HL-60 (cell line): ENCODE measurements at places on chromosomes 4 and X.

GRCh38 chr4:102760645-102761295 lies at the start of gene MANBA:
Gene MANBA (minus strand): TSS chr4:102760968. CDS start chr4:102760894, 74 bp downstream.
- peak; percentile 53 for DNase-seq

DNA sequence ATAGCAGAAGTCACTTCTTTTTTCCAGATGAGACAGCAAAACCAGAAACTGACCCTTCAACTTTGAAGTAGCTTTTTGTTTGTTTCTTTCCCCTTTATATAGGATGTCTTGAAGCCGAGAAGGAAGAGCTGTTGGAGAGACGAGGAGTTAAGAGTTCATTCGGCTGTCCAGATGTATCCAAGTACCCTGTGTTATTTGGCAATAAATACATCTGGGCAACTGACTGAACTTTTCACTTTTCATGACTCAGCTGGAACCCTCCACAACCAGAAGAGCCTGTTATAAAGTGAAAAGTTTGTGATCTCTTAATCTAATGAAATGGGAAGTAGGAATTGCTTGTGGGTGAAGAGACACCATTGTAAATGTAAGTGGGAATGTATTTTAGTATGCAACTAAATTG lies 131.2 kb downstream of the HTR2C start:
- DNase-seq, result no peak

DNA sequence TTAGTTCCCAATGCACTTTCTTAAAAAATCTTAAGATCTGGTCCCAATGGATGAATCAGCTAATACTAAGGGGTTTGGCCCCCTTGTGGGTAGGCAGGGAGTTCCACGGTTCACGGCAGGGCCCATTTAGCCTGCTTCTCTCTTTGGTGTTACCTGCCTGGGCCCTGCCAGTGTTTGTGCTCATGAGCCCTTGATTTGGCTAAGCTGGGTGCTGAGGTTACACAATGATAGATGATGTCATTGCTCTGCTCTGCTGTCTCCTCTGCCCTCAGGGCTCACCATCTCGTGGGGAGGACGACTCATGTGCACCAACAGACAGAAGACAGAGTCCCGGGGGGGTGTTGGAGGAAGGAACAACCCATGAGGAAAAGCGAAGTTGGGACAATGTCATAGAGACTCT lies 24.4 kb downstream of the RTL5 start:
- DNase-seq, result peak; percentile 67

DNA sequence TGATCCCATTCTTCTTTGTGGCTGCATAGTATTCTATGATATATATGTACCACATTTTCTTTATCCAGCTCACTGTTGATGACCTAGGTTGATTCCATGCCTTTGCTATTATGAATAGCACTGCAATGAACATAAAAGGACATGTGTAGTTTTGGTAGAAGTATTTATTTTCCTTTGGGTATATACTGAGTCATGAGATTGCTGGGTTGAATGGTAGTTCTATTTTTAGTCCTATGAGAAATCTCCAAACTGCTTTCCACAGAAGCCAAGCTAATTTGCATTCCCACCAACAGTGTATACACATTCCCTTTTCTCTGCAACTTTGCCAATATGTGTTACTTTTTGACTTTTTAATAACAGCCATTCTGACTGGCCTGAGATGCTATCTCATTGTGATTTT lies 278.3 kb downstream of the PCDH18 start:
- DNase-seq, result no peak

DNA sequence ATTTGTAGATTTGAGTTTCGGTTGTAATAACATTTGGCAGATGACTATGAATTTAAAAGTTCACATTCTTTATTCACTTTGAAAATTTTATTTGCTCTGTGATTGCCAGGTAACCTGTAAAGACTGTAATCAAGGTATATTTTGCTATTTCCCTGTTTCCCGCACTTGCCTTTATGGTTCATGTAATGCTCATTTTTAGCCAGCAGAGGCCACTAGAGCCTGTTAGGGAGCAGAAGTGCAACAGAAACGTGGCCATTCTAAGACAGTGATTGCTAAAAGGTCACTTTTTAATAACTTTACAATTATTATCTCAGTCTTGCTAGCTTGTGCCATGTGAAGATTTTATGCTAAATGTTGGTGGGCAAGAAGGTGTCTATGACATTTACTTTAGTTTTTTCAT lies 12.4 kb downstream of the YIPF6 start:
- no peak for DNase-seq

- no peak for DNase-seq
Measured at GRCh38 chr4:2291705-2292645, 30.1 kb upstream of the MXD4 start.

- DNase-seq, result no peak
Measured at GRCh38 chr4:60042941-60043340, 1157.2 kb upstream of the ADGRL3 start.

DNA sequence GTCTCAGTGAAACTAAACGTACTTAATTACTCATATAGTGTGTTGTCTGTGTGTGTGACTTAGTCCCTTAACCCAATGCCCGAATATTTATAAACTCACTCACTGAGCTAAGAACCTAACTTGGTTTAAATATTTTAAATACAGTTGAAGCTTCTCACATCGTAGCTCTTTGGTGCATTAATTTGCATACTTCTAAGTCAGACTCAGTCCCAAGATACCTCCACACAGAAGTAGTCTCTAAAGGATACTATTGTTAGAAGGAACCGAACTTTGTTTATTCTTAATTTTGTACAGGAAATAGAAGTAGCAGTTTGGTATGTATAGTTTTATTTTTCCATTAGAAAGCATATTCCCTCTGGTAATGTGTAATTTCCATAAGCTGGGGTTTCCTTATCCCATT lies 54.0 kb upstream of the NKAP start:
- DNase-seq, result no peak

DNA sequence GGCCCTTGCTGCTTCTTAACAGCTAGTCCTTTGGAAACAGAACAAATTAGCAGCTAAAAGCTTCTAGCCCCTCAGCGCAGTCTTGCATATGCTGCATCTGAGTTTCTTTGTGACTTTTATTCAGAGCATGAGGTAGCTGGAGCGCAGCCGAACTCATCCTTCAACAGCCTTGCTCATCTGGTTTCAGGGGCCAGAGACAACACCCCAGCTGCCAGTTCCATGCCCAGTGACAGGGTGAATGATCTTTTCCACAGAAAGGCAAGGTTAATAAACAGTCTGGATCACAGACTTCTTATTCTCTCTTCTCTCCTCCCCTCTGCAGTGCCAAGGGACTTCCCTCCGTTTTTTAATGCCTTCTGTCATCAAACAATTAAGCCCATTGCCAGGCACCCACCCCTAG lies 216.6 kb upstream of the INTU start:
- no peak for DNase-seq

DNA sequence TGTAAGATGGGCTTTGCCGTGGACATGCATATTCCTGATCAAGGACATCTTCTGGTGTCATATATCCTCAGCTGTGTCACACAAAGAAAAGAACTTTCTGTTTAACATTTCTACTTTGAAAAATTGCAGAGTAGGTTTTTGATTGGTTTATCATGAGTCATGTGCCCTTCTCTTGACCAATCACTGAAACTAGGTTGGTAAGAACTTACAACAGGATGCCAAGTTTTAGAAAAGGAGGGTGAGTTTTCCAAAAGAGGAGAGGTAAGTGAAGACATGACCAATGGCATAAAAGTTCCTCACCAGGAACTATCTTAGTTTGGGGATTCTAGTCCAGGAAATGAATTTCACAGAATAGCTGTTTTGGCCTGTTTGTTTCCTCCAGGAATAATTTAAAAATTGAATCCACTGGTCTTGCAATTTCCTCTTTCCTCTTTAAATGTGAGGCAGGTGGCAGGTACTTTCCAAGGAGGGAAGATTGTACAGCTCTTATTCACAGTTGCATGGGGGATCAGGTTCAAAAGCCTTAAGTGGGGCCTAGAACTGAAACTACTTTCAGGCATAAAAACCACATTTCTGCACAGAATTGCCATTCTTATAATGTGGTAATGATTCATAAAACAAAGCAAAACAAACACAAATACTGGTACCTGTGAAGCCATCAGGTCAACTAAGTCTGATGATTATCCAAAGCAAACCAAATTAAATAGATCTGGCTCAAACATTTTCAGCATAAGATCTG lies 1114.5 kb upstream of the LCORL start:
- no peak for DNase-seq

GRCh38 chrX:64182208-64182607 lies 23.3 kb downstream of the AMER1 start:
- no peak for DNase-seq

DNA sequence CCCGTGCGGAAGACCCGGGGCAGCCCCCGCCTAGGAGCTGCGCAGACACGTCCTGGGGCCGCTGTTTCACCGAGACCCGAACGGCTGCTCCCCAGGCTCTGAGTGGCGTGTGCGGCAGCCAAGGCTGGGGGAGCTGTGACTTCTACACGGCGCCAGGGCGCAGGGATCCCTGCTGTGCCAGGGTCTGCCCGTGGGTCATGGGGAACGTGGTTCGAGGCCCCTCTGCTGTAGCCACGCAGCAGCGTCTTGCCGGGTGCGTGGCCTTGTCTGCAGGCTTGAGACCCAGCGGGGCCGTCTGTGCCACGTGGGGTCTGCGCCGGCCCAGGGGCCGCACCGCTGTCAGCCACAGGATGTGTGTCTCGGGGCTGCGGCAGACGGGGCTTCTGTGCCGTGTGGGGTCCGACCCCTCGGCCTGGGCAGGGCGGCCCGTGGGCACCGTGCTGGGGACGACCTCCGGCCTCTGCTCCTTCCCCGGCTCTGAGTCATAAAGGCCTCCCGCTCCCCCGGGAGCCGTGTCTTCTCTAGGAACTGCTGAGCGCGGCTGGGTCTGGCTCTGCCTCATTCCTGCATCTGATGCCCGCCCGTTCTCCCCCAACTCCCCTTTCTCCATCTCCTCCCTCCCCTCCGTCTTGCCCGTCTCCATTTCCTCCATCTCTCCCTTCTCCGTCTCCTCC lies 12.7 kb upstream of the GTPBP6 start:
- DNase-seq, result no peak
